ENCODE measurements at places on chromosomes 3 and 15.

GRCh38 chr3:141894524-141895176 is 18.2 kb downstream of the ATP1B3 start:
- no peak for DNase-seq

GRCh38 chr15:100338971-100339444 is 2.8 kb downstream of the ADAMTS17 start:
- peak; percentile 40 for DNase-seq

- DNase-seq, result no peak
Observed at GRCh38 chr3:120039642-120040610, 54.3 kb downstream of the GSK3B start.

DNA sequence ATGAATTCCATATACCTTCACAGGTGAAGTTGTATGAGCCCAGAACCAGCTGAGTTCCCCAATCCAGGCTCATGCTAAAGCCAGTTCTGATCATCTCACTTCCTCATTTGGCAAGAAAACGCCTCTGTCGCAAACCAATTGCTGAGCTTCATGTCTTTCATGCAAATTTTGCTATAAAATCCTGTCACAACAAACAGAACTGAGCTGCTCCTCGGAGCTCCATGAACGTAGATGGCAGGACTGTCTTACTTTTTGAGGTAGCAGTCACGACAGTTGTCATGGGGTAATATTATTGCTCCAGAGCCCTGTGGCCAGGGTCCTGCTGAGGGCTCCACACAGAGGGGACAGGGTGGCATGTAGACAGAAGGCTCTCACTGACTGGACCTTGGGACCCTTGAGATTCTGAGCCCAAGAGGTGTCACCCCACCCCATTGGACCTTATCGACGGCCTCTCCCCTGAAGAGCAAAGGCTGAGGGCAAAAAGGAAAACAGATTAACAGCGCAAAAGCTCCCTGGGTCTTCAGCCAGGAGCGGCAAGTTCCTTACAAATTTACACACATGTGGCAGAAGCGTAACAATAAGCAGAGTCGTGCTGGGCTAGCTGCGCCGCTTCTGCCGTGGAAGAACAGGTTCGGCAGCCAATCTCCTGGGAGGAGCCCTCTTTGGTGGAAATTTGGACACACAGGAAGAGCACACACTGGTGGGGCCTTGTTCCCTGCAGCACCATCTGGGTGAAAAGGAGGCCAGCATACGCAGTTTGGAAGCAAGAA is 249.2 kb downstream of the OPA1 start:
- no peak for DNase-seq

DNA sequence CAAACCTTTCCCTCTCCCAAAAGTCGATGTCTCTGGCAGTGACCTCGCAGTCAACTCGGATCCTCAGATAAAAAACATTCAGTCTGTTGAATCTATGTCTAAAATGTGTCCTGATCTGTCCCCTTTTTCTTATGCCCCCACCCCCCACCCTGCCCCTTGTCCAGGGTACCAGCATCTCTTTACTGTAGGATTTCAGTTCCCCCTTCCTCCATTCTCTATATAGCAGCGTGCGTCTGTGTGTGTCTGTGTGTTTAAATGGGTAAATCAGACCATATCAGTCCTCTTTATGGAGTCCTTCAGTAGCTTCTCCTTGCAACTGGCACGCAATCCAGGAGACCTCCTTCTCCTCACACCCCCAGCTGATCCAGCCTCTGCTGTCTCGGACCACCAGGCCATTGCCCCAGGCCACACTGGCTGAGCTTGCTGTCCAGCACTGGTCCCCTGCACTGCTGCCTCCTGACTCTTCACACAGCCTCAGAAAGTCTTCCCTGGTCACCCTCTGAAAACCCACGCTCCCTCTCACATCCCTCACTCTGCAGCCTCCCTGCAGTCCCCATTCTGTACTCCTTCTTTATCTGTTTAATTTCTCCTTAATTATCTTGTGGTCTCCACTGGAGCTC is 1.5 kb downstream of the LRRK1 start:
- DNase-seq, result no peak

- no peak for DNase-seq
Observed at GRCh38 chr3:63689285-63689684, 36.8 kb downstream of the SNTN start.

DNA sequence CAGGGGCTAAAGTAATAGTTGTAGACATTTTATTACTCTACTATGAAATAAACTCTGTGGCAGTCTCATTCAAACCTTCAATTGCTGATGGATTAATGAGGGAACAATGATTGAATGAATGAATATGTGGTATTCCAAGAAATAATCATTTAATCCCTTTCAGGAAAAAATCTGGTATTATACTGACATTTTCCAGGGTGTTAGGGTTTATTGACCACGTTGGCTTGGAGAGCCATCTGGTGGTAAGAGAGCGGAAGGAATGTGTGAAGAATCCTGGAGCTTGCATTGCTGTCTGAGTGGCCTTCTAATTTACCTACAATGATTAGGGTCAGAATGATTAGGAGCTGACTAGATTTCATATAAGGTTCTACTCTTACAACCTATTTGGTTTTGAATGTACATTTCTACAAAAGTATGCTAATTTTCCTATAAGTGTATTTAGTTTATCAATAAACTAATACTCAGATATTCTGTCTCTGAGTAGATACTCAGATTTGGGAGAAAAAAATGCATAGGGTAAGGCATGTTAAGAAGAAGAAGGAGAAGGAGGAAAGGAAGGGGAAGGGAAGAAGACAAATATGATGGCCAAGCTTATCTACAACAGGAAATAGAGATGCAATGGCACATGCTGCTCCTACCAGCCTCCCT is 249.9 kb downstream of the ROBO1 start:
- no peak for DNase-seq

- DNase-seq, result no peak
Observed at GRCh38 chr3:176796371-176796770, 400.9 kb downstream of the TBL1XR1 start.

- DNase-seq, result no peak
Observed at GRCh38 chr3:13822042-13822441, 57.8 kb downstream of the WNT7A start.

DNA sequence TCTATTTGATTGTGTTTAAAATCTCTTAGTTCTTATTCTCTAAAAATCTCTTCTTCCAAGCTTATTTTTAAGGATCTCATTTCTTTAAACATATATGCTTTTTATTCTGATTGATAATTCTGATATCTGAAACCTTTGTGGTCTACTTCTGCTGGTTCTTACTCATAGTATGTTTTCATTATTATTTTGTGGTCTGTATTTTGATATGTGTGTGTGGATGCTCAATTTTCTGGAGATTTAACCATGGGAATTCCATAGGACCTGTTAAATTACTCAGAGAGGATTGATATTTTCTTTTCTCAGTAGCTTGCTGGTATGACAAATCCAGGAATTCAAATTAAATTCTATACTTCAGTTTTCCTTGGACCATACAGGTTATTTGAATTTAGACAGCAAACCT is 14.7 kb upstream of the HHLA2 start:
- no peak for DNase-seq

- no peak for DNase-seq
Observed at GRCh38 chr3:79052054-79052681, 715.6 kb downstream of the ROBO1 start.

DNA sequence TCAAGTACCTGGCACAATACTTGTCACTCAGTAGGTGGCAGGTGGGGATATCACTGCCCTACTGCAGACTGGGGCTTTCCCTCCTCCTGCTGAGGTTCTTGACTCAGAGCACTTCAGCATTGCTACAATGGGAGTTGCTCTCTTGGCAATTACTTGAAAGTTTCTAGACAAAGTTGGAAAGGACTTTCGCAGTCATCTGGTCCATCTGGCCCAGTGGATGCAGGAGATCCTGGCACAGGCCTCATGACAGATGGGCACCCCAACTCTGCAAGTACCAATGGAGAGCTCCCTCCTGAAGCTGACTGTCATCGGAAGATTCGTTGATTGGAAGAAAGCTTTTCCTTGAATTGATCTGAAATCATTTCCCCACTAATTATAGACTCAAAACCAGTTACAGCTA is 19.2 kb upstream of the IGF2BP2 start:
- no peak for DNase-seq

- no peak for DNase-seq
Observed at GRCh38 chr3:134846911-134847317, 51.9 kb downstream of the EPHB1 start.

- DNase-seq, result peak; percentile 66
Observed at GRCh38 chr3:112519424-112520001, 20.2 kb upstream of the BTLA start.

DNA sequence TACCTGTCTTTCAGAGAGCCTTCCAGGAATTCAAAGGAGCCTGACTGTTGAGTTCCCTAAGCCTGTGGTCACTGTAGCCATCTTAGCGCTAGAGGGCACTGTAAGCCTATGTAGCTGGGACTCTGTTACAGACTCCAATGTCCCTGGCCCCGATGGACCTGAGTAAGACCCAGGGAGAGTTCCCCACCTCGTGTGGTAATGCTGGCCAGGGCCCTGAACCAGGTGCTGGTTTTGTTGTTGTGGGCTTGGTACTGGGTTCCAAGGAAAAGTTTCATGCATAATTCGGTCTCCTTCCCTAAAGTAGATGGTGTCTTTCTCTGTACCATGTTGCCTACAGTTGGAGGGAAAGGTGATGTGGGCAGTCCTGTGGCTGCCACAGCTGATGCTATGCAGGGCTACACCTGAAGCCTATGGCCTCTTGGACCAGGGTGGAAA is 32.4 kb downstream of the CDAN1 start:
- DNase-seq, result peak; percentile 37

- DNase-seq, result no peak
Observed at GRCh38 chr3:56919797-56920195, 118.0 kb upstream of the ARHGEF3 start.

Measured in T-helper 1 cell (primary cell).